ENCODE measurements at places on chromosomes 7 and 10. TPM values are rescaled to one million over a fixed set of nuclear protein-coding genes. Genes with fewer than 3 reads are reported as not detected.

GRCh38 chr10:116164291-116164690 lies 108.7 kb downstream of the GFRA1 start:
- DNase-seq = no peak

DNA sequence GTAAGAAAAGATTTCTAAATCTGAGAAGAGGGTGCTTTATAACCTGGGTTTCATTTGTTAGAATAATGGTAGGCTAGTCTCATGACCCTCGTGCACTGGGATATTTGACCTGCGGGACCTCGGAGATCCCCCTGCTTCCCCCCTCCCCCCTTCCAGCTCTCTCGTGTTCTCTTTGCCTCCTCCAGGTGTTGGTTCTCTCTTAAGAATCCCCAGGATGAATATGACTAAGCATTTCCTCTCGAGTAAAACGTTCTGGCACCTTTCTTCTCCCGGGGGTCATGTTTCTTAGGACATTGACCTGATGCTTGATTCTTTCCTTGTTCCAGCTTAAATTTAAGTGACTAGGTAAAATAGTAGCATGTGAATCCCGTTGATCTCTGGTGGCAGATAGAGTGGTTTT lies 71.2 kb downstream of the SHH start:
- no peak for DNase-seq

The IKZF1 gene
- 294 TPM for total RNA-seq

The HOXA6 gene
- 0.28 TPM for total RNA-seq

- DNase-seq = no peak
Observed at GRCh38 chr10:2619916-2620315, 447.4 kb upstream of the PFKP start.

DNA sequence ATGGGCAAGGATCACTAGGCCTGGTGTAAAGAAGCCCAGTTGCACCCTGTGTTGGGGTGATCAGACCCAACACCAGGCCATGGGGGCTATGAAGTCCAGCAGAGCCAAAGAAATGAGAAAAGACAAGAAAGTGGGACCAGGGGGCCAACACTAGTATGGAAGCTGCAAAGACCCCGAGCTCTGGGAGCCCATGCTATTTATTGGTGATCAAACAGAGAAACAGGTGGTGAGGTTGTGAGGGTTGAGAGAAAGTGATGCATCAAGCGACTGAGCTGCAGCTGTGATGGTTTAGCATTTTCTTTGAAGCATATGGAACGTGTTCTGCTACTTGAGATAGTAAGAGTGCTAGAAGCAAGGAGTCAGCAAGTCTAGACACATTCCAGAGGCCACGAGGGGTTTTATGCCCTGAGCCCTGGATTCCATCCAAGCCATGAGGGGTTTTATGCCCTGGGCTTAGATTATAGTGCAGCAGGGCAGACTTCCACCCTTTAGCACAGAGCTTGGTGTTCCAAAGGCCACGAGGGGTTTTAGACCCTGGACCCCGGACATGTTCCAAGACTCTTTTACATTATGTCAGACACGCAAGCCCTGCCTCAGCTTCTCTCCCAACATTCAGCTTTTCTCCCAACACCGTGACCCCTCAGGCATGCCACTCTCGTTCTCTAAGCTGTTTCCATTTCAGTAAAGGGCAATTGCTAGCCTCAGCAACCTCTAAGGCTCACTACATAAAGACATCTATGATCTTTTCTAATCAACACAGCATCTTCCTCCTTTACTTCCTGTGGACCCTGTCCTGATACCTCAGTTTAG lies 43.1 kb upstream of the GPAM start:
- no peak for DNase-seq

- DNase-seq = no peak
Observed at GRCh38 chr7:100641463-100641859, at the start of gene TFR2. Gene TFR2, minus strand, starts transcription at chr7:100641552. Its CDS starts 43 bp downstream, at chr7:100641509.

The CALML3 gene
- total RNA-seq = not detected

GRCh38 chr10:50398823-50399222 lies 147.5 kb upstream of the ASAH2 start:
- DNase-seq = no peak

DNA sequence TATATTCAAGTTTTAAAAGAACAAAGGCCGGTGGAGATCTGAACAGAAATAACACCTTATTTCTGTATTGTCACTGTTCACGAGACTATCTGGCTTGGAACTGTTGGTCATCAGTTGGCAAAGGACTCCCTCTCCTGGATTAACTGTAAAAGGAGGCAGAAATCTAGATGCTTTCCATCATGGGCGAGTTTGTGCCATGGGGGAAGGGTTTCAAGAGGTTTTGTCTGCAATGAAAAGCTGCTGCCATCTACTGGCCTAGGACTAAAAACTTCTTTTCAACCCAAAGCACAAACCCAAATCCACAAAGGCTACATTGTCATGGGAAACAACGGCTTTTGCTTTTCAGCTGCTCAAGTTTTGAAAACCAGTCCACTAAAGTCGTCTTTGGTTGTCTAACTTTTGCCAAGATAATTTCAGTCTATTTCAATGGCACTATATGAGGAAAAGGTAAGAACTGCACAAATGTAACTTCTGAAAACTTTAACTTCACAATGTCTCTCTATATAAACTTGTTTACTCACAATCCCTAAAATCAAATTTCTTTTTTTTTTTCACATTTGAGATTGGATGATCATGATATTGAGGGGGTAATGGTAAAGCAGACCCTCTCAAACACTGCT lies 196.8 kb downstream of the SKAP2 start:
- peak; percentile 82 for DNase-seq

- no peak for DNase-seq
Observed at GRCh38 chr10:80458638-80459037, 4.5 kb downstream of the TSPAN14 start.

The LIPM gene
- total RNA-seq = not detected

GRCh38 chr7:4470246-4470645 lies 211.8 kb upstream of the FOXK1 start:
- no peak for DNase-seq

The LBX1 gene
- total RNA-seq = not detected

GRCh38 chr10:132434405-132435005 lies 37.5 kb downstream of the PWWP2B start:
- no peak for DNase-seq

Measured in natural killer cell (primary cell).